ENCODE measurements at places on chromosomes 13 and 19. TPM values are rescaled to one million over a fixed set of nuclear protein-coding genes. Genes with fewer than 3 reads are reported as not detected.
A peak's percentile ranks its signal among the peaks of the same experiment; 100 is the strongest.

- DNase-seq, result peak; percentile 47
These were observed 21.9 kb downstream of the ANKRD27 start for GRCh38 chr19:32652894-32653598.

- DNase-seq, result no peak
These were observed 109.8 kb upstream of the GPC6 start for GRCh38 chr13:93116809-93117208.

- DNase-seq, result peak; percentile 90
These were observed 10.0 kb upstream of the IGSF23 start for GRCh38 chr19:44603201-44603945.

Gene ZSCAN5C
- total RNA-seq, result not detected

- DNase-seq, result no peak
These were observed 307.4 kb downstream of the DIAPH3 start for GRCh38 chr13:59856281-59856810.

GRCh38 chr13:99295488-99296252 is 11.5 kb downstream of the GPR183 start:
- DNase-seq, result no peak

- DNase-seq, result no peak
These were observed 32.5 kb upstream of the IRS2 start for GRCh38 chr13:109818886-109819285.

DNA sequence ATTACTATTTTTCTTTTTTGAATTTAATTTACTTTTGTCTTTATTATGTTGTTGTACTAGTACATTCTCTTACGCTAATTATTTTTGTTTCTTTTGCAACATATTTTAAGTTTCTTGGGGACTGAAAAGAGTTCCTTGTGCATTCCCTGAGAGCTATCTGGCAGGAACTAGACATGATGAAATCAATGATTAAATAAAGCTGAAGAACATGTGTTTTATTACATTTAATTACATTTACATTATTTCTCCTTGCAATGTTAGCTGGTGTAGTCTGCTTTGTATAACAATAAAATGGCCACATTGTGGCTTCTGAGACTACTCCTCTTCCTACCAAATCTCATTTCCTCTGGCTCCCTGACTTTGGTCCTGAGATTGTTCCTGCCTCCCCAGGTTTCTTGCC is 244.9 kb downstream of the NDFIP2 start:
- no peak for DNase-seq

Gene DIAPH3
- total RNA-seq, result 8.3 TPM

Gene ZFP14
- total RNA-seq, result 4.3 TPM

Data from osteoblast (primary cell).